ENCODE measurements at places on chromosomes 11 and 22.
A peak's percentile ranks its signal among the peaks of the same experiment; 100 is the strongest.

GRCh38 chr11:12017243-12017678, 8.8 kb upstream of the DKK3 start:
- no peak for DNase-seq

GRCh38 chr22:35310556-35311550, 11.2 kb downstream of the TOM1 start:
- no peak for DNase-seq

DNA sequence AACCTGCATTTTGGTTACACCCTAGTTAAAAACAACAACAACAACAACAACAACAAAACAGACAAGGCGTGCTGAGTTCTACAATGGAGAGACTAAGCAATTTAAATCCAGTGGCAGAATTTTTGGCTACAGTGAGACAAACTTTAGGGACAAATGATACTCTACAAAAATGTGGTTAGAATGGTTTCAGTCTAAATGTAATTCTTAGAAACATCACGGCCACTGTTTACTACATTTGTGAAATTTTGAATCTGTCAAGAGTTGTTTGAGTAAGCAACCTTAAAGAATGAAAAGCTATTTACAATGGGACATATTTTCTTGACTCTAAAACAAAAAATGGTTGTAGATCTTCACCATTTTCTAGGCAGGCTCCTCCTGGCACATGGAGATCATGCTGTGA, 259.4 kb downstream of the SWAP70 start:
- no peak for DNase-seq

- peak; percentile 31 for DNase-seq
Observed at GRCh38 chr22:48450188-48450825, 1377.4 kb downstream of the BRD1 start.

- DNase-seq, result peak; percentile 98
Observed at GRCh38 chr11:134223836-134224709, at the start of the genes NCAPD3 and VPS26B. TSS of gene NCAPD3 (minus strand) at chr11:134223967. CDS start at chr11:134223926, 41 bp downstream. TSS of gene VPS26B (plus strand) at chr11:134224671. CDS start at chr11:134225123, 452 bp downstream.

- no peak for DNase-seq
Observed at GRCh38 chr11:45766469-45766868, 38.5 kb upstream of the SLC35C1 start.

GRCh38 chr11:26578998-26579661, 7.1 kb upstream of the MUC15 start:
- no peak for DNase-seq

- DNase-seq, result no peak
Observed at GRCh38 chr22:28477556-28477955, 202.1 kb downstream of the TTC28 start.

DNA sequence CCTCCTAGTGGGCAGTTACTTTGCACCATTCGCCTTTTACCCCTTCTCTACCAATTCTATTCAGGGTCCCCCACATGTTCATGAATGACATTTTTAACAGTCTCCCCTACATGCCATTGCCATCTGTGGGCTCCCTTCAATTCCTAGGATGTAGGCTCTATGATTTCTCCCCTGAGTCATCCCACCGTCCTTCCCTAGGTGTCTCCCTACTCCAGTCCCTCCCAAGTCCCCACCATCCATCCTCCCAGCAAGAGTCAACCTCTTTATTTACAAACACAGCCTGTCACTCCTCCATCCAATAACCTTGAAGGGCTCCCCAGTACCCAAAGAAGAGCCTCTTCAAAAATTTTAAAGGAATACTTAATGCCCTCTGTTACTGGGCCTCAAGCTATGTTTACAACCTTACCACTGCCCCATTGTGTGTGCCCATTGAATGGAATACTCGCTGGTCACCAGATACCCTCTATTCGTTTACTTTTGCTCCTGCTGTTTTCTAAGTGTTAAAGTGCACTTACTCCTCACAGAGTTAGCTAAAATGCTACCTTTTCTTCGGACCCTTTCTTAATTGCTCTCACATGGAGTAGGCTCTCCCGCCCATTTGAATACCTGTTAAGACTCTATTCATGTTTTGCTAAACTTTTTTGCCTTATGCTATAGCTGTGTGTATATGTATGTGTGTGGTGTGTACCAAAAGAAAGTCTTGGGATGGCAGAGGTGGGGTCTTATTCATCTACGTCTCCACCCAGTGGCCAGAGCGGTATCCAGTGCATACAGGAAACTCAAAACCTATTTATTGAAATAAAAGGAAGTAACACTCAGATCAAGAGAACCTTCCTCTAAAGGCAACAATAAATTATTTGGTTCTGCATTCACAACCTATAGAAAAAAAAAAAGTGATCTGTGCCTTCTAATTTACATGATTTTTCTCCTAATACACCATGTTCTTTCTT, 235.8 kb upstream of the CCDC90B start:
- no peak for DNase-seq

DNA sequence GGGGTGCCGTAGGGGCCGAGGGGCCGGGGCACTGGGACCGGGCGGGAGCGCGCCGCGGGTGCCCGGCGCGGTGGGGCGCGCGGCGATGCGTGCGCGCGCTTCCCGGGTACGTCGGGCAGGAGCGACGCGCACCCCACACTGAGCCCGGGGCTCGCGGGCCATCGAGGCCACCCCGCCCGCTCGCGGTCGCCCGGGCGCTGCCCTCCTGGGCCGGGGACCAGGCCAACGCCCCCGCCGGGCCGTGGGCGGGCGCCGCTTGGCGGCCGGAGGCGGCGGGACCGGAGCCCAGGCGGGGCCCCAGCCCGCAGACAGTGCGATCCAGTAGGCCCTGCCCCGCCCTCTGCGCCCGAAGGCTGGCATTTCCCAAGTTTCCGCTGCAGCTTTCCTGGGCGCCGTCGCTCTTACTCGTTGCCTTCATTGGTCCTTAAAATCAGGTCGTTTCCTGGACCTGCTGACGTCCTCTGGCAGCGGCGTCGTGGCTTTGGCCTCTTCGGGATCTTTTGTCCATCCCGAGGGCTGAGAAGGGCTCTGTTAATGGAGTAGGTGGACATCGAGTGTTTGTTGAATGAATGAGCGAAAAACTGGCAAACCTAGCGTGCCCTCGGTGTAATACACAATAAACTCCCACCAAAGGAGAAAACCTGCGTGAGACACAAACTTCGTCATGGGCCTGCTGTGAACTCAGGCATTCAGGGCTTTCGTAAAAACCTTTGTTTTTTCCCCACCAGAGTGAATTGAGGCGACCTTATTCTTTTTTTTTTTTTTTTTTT, 638 bp downstream of the PARVA start:
- no peak for DNase-seq

DNA sequence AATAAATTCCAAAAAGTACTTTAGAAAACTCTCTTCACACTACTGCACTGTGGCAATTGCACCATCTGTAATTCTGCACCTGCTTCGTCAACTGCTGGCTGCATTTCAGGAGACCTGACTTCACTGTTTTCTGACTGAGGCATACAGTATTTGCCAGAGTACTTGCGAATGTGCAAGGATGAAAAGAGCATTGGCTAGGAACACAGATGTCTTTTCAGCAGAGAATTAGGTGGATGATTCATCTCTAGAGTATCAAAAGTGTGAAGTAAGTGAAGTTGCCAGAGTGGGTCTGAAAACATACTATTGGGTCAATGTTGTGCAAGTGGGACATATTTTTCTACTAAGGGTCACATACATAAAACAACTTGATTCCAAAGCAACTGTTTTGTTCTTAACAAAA, 427.5 kb upstream of the CCDC90B start:
- no peak for DNase-seq

GRCh38 chr22:42188808-42189447, 58.3 kb upstream of the CYP2D6 start:
- DNase-seq, result no peak

- no peak for DNase-seq
Observed at GRCh38 chr11:61083601-61084147, 18.6 kb upstream of the CD5 start.

GRCh38 chr11:14687943-14688627, 44.5 kb downstream of the PDE3B start:
- DNase-seq, result no peak

DNA sequence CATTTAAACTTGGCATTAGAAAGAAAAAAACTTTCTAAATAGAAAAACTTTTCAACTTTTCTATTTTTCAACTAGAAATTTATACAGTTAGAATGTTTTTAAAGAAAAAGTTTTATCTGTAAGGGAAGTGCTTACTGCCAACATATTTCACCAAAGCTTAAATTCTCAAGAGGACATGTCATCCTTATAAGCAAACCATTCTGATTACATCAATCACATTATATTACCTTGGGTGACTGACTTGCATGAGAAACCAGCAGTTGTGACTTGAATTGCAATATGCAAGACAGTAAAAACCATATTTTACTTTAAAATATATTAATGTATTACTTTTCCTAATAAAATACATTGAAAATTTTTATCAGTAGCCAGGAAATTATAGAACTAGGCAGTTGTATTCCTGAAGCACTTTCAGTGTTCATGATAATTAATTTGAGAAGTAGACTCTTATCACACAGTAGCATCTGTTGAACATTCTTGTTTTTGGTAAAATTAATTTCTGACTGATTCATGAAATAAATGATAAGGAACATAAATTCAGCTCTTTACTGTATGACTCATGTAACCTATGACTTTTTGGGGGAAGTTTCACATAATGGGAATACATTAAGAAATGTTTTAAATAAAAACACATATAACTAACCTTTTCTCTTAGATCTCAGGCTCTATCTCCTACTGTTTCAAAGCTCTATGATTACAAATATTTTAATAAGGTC, 345.0 kb upstream of the CCDC179 start:
- no peak for DNase-seq

DNA sequence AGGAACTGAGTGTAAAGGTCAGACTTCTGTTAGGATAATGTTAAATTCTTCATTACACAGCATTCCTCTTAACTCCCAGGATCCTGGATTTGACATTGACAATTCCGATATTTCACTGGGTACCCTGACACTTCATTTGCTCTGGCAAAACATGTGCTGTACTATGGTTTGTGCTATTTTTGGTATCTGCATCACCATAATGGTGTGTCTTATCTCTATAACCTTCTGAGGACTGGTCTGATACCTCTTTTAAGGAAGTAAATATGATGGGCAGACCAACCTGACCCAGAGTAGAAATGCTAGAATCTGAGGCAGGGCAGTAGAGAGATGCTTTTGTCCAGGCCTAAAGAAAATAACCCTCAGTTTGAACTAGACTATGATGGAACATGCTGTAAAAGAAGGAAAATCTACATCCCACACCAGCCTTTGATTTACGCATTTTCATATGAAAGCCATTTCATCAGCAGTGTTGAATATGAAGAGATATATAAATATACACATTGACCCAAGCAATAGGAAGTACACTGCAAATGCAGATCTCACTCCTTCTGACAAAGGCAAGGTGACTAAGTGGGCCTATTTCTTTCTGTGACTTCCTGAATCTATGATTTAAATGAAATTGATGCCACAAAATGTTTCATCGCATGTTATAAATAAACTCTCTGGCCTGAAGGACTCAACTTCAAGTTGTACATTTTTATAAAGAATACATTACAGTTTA, 966.7 kb downstream of the DLG2 start:
- no peak for DNase-seq

- DNase-seq, result no peak
Observed at GRCh38 chr11:115222218-115222862, 281.9 kb downstream of the CADM1 start.

Data from inflammatory macrophage (primary cell).